ENCODE measurements at places on chromosomes 7 and 10.

DNA sequence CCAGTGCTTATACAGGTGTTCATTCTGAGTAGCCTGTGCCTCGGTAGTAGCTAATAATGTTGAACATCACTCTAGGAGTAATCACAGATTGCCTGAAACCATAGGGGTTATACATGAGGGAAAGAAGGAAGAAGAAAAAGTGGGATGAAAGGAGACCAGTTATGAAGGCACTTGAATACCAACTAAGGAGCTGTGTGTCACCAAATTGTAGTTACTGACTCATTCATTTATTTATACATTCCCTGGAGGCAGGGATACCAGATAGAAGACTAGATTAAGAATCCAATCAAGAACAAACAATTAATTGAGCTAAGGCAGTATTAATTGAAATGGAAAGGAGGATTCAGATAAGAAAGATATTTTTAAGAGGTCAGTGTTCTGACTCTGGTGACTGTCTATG lies 129.6 kb upstream of the PRPS1L1 start:
- no peak for DNase-seq

DNA sequence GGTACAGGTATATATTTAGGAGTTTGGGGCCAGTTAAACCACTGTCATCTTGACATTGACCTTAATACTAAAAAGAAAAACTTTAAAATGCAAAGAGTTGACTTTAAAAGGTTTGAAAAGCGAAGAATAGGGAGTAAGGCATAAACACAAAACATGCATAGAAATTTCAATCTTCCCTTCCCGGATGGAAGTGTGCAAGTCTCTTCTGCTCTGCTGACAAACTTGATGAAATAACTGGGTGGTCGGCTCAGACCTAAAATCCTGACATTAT lies 3.4 kb upstream of the SPAG6 start:
- DNase-seq: no peak

DNA sequence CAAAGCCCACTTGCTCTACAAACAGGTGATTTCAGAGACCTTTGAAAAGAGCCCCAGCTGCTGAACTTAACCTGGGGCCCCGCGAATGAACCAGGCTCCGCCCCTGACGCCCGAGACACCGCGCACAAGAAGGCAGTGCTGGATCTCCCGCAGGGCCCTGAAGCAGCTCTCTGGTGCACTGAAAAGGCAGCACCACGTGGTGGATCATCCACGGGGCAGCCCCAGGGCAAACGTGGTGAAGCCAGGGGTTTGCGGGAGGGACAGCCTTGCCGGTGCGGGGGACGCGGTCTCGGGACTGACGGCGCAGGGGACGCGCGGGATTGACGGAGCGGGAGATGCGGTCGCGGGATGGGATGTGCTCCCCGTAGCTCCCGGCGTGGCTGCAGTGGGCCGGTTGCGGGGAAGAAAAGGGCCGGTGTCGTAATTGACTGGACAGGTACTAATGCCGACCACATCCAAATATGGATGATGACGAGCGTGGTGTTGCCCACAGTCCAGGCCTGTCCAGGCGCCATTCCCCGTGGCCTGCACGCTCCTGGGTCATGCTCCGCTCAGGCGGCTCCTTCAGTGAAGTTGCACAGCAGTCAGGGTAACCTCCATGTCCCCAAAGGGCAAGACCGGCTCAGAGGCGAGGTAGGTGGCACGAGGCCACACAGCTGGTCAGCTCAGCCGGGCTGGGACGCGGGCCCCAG lies 421.1 kb downstream of the DNAJB6 start:
- no peak for DNase-seq

DNA sequence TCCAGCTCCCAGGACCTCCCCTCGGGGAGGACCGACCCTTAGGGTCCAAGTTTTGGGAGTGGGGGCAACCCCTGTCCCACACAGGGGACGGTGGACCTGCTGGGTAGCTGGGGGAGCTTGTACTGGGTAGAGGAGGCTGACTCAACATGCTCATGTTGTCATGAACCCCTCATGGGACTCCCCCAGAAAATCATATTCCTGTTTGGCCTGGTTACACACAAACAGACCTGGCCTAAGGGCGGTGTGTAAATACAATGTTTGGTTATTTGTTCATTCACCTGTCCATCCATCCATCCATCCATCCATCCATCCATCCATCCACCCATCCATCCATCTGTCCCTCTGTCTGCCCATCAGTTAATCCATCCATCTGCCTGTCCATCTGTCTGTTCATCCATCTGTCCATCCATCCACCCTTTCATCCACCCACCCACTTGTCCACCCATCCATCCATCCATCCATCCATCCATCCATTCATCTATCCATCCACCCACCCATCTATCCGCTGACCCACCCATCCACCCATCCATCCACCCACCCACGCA lies 92.9 kb downstream of the DNAJB6 start:
- no peak for DNase-seq

DNA sequence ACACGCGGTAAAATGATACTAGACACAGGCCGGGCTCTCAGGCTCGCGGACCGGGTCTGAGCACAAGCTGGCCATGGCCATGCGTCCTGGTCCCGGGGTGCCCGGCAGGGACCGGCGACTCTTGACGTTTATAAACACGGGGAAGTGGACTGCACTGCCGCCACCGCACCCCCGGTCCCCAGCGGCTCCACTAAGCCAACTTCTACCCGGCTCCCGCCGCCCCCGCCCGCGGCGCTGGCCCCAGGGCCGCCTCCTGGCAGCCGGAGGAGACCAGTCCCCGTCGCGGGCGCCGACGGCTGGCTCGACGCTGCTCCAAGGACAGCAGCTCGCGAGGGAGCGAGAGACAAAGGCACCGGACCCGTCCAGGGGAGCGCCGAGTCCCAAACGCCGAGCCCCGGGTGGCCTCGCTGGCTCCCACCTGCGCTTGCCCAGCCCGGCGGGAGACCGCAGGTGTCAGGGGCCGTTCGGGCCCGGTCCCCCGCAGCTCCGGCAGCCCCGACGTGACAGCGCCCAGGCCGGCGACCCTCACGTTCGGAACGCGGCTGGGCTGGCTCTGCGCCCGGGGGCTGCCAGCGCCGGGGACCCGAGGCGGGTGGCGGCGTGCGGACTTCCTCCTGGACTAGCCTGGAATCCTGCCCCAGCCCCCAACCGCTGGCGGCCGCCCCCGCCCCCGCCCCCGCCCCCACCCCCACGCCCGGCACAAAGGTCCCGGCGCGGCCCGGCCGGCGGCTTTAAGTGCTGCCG lies 517 bp downstream of the ITGB1 start:
- no peak for DNase-seq

DNA sequence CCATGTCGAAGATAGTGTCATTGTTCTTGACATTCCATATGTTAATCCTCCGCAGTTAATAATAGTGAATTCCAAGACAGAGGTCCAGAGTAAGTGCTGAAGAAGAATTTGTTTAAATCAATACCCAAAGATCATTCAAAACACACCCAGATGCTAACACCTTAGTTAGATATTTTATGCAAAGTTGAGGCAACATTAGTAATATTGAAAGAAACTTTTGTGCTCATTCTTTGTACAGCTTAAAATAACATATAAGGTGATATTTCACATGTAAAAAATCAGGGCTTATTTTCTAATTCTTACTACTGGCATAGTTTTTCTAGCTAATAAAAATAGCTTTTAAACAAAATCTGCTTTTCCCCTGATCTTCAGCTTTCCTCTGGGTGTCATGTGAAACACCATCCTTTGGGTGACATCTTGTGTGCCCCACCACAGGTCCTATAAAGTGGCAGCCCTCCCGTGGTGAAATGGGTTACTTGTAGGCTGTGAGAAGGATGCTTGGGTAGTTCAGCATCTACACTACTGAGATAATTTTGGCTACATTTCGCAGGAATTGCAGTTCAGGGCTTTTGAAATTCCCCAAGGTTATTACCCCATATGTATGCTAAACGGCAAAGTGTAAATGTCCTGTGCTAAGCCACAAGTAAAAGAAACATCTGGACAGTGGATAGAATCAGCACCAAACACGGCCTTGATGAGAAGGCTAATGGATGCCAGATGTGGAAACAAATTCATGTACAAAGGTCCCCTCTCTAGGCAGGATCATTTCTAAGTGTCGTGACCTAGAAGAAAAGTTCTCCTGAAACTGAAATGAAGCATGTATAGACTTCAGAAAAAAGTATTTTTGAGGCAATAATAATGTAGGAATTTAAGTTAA lies 105.4 kb downstream of the GRM3 start:
- no peak for DNase-seq

All from DMS 273 treated with DMSO at 0.1 percent for 48 hours (cell line).